ENCODE measurements at places on chromosomes 7 and 10.

GRCh38 chr10:86967481-86967941 lies 771 bp upstream of the ADIRF start:
- DNase-seq: no peak

- DNase-seq: no peak
Measured at GRCh38 chr10:103852189-103852711, 3.1 kb downstream of the SH3PXD2A start.

- DNase-seq: no peak
Measured at GRCh38 chr7:155256761-155257481, 40.8 kb upstream of the INSIG1 start.

- DNase-seq: no peak
Measured at GRCh38 chr7:18558503-18558902, 63.0 kb downstream of the HDAC9 start.

GRCh38 chr10:120217736-120218135 lies 239.3 kb upstream of the PLPP4 start:
- no peak for DNase-seq

- no peak for DNase-seq
Measured at GRCh38 chr7:82623812-82624211, 180.2 kb upstream of the CACNA2D1 start.

- DNase-seq: no peak
Measured at GRCh38 chr7:106372126-106372525, 87.3 kb upstream of the NAMPT start.

DNA sequence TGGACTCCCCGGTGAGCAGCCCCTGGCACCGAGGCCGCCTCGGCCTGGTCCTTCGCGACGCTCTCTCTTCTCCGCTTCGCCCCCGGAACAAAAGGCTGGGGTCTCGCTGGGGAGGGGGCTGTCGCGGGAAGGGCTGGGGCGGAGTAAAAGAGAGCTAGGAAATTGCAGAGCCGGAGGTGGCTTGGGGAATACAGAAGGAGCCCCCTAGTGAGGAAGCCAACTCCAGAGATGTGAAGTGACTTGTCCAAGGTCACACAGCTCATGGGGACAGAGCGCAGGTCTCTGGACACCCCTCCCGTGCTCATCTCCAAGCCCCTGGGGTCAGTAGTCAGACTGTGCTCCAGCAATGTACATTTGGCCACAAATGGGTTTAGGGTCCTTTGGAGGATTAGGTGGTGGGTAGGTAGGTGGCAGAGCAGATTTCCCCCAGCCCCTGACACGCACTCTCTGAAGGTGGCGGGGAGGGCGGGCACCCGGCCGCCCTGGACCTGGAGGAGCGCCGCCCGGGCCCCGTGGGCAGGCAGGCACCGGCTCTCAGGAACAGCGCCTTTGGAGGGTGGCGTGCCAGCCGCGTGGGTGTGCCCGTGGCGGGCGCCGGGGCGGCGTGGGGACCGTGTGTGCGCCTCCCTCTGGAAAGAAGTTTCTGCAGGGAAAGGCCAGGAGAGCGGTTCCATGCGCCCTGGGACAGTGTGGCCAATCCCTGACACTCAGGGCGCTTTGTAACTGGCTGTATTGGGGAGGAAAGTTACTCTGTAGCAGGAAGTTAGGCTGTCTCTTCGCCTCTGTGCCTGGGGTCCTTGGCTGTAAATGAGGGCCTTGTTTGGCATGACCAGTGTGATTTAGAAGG lies 910 bp downstream of the WIPF3 start:
- DNase-seq: peak; percentile 59

- DNase-seq: no peak
Measured at GRCh38 chr7:5360451-5360850, 63.2 kb downstream of the TNRC18 start.

GRCh38 chr10:72162978-72163377 lies 52.8 kb upstream of the ANAPC16 start:
- no peak for DNase-seq

DNA sequence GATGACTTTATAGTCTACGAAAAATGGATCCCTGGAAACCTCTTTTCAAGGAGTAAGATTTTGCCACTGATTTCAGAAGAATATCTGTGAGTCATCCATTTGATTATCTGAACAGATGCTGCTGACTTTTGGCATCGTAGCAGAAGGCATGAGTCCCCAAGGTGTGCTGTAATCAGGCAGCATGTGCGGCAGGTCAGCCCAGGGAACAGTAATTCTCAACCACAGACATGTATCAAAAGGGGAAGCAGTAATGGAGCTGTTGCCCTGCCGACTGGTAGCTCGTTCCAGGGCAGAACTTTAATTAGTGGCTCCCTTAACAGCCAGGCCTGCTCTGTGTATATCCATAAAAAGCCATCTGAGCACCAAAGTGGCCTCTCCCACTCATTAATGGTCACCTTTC lies 5.7 kb upstream of the VWC2 start:
- DNase-seq: no peak

GRCh38 chr7:92293896-92294590 lies 48.3 kb downstream of the ANKIB1 start:
- DNase-seq: no peak

- no peak for DNase-seq
Measured at GRCh38 chr10:132419538-132420468, 22.8 kb downstream of the PWWP2B start.

DNA sequence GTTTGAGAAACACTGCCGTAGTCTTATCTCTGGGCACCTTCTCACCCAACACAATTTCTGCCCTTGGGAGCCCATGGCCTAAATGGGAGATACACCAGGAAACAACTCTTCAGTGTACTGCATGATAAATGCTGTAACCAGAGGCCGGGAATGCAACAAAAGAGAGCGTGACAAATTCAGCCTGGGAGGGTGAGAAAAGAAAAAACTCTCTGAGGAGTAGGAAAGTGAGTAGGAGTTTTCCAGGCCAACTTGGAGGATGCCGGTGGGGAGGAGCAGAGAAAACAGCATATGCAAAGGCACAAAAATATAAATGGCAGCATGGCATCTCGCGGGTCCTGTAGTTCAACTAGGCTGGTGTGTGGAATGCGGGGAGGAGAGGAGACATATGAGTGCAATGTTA lies 624.5 kb downstream of the PARD3 start:
- no peak for DNase-seq

DNA sequence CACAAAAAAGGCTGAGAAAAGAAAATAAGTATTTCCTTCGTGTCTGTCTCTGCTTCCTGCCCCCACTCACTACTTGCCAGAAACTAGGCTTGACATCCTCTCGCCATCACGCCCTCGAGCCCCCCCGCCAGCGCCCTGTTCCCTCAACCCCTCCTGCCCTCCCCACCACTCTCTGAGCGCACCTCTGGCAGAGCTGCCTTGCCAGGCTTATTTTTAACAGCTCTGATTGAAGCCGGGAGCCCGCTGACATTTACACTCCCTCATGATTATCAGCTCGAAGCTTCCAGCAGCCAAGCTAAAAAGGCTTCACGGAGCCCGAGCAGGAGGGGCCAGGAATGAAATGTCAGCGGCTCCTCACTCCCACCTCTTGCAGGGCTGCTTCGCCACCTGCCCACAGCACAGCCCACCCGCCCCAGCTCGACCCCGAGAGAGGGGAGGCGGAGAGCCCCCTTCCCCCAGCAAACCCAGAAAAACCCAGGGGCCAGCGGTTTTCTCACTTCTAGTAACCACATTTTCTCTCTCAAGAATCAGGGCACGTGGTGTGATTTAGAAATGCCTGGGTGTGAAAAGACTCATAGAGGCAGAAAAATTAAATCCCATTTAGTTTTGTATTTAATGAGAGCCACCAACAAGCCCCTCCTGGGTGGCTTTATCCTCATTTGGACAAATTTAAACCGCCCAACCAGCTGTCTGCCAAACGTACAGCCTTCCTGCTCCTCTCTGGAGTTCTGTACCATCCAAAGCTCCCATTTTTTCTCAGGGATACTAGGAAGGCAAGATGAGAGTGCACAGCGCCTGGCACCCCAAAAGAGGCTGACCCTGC lies 89.3 kb downstream of the SLIT1 start:
- no peak for DNase-seq

- DNase-seq: no peak
Measured at GRCh38 chr10:18582803-18583202, 68.6 kb downstream of the NSUN6 start.

DNA sequence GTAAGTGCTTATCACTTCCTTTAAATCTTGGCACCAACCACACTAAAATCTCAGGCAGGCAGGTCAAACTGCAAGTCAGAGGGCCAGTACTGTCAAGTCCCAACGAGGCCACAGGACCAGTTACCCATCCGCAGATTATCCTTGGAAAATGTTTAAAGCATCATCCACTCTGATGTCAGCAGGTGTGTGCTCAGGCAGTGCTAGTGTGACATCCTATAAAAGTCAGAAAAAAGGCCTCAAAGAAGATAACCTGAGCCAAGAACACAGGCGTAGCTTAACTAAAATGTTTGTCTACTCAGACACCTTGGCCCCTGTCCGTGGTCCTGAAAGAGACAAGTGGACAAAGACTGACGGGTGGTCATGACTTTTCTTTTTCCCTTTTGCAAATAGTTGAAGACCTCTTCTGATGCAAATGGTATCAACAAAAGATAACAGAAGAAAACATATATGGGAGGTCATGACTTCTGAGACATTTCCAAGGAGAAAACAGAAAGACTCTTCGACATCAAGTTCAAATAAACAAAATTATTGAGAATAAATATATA lies 309.3 kb downstream of the KCNMA1 start:
- no peak for DNase-seq

DNA sequence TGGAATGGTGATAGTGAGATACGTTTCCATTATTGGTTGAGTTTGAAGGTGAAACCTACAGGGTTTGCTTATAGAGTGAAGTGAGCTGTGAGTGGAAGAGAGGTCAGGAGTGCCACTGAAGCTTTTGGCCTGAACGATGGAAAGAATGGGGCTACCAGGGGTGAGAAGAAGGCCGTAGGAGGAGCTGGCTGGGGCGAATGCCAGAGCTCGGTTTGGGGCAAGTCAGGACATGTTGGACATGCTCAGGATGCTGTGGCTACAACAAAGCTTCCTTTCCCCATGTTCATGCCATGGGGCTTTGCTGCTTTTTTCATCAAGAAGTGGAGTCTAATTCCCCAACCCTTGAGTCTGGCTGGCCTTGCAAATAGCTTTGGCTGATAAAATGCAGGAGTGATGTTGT lies 253.7 kb downstream of the GLRX3 start:
- DNase-seq: no peak

- DNase-seq: no peak
Measured at GRCh38 chr10:20271490-20271889, 455.3 kb downstream of the PLXDC2 start.

GRCh38 chr7:75712517-75713361 lies 26.0 kb downstream of the HIP1 start:
- no peak for DNase-seq

DNA sequence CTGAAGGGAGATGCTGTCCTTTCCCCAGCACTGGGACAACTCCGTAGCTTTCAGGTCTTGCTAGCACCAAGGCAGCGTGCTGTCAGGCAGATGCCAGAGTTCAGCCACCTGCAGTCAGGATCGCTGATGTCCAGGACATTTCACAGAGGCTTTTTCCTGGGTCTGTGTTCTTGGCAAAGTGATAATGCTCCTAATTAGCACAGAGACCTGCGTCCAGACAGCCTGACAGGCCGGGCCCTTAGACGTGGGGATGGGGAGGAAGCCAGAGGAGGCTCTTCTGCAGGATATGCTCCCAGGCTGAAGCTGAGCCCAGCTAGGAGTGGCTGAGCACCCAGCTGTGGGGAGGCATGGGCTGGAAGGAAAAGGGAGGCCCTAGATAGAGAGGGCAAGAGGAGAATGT lies 82.5 kb upstream of the TBX20 start:
- DNase-seq: no peak

- DNase-seq: no peak
Measured at GRCh38 chr10:88996927-88997326, 6.3 kb downstream of the FAS start.

- DNase-seq: no peak
Measured at GRCh38 chr7:149228831-149229471, 10.5 kb upstream of the ZNF212 start.

DNA sequence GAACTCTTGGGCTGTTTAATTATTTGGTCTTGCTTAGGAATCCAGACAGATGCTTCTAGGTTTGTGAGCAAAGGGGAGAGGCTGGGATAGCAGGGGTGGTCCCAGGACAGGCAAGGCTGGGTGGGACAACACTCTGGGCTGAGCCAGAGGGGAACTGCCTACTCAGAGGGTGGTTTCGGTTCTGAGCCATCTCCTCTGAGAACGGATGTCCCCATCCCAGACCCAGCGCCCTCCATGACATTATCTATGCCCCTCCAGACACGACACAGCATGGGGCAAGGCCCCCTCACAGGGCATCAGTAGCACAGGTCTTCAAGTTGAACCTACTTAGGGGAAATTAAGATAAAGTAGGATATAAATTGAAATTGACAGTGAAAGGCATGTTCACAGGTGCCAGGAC lies 7.1 kb downstream of the ASB10 start:
- DNase-seq: no peak

DNA sequence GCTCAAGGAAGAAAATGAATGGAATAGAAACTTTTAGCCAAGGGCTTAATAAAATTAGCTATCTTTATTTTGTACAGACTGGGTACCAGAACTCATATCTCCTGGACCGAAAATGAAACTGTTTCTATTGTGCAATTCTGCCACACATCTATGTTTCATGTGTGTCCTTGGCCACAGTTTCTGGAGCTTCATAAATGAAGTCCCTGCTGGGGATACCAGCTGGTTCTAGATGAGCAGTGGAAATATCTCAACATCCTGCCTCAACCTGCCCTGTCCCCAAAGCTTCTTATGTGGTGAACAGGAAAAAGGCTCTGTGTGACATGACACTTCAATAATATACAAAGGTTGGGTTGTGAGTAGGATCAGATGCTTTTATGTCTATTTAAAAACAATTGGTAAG lies 310.1 kb upstream of the SORCS1 start:
- DNase-seq: no peak

DNA sequence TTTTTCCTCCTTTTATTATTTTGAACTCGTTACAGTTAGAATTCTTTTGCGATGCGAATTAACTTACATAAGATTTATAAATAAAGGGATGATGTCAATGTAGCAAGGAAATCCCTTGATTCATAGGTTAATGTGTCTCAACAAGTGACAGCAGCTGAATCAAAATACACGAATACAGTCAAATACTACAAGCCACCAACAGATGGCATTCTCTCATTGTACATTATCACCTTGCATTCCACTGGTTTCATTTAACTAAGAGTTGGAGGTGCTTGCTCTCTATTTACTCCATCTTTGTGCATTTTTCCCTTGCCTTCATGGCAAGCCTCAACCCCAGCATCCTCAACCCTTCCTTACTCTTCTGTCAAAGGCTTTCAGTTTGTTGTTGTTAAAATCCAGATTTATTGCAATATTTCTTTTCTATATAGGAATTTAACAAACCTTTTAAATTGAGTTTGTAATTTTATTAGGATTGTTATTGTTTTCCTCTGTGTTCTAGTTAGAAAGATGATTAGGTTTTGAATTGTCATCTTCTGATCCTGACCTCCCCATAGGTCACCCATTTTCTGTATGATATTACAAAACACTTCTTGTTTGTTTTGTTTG lies 78.3 kb downstream of the SLC25A40 start:
- DNase-seq: peak; percentile 76

- no peak for DNase-seq
Measured at GRCh38 chr10:97321032-97321803, 2.1 kb downstream of the FRAT1 start.

GRCh38 chr10:5492322-5492855 lies 7.0 kb downstream of the CALML5 start:
- DNase-seq: no peak

All from LoVo (cell line).